Stimulated activated CD4-positive, alpha-beta T cell treated with anti-CD3 and anti-CD28 coated beads, Interleukin-1b, Interleukin-23, amount 100 ng/mL, for 1 hour (primary cell): ENCODE measurements at places on chromosomes 1 and 21.

DNA sequence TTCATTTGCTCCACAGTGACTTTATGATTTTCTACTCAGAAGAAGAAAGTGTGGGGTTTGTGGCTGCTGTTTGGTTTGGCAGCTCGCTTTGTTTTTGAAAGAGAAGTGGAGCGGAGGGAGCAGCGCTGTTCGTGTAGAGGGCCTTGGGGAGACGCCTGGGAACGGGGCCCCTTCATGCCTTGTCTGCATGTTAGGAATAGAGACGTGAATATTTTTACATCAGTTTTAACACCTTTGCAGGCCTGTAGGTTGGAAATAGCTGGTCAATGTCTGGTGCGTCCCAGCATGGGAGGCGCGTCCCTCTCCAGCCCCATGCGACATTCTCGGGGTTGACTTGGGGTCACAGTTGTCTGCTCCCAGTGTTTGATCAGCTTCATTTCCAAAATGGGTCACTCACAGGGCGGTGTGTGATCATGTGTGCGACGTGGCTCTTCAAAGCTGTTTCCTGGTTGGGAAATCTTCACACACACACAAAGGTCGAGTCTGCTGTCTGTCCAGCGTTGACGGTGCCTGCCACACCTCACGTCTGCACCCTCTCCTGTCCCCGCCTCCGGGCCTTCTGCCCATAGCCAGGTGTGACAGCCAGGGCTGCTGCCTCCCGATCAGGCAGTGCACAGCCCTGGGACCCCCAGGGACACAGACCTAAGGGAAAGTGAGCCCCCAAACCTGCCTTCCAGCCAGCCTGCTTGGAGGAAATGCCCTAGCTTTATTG is 149.2 kb downstream of the PSMG1 start:
- no peak for DNase-seq

GRCh38 chr1:58883037-58883887 is 99.4 kb upstream of the JUN start:
- no peak for DNase-seq

DNA sequence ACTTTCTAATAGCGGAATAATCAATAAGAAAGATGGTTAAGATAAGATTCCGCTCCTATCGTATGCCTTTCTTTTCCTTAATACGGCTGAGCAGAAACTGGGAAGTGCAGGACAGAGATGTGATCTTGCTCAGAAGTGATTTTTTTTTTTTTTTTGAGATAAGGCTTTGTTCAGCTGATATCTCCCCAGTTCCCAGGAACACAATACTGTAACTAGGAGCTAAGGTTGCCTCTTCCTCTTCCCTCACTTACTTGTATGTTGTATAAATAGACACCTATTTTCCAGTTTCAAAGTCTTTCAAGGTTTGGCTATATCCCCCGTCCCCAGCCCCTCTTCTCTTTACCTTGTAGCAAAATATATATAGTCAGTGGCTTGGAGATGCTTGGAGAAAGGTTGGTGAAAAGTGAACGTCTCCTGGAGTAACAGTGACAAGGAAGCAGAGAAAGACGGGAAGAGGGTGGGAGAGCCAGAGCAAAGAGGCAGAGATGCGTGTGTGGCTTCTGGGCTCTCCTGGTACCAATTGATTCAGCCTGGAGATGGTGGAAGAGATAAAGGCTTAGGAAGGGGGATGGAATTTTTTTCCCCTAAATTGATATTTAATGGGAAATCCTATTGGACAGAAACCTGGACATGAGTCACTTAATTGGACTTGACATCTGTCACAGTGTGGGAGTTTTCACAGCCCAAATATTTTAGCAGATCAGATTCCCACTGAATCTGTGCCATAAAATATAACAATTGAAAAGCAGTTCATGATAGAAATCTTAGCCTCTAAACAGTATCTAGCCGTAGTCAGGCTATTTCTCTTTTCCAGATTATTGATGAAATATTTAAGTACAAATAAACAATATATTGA is at the start of gene NHLH2:
TSS of gene NHLH2 (minus strand) at position 522 of the 856 bp plus-strand sequence. CDS start 2,754 bp downstream, outside the sequence.
- DNase-seq: no peak

DNA sequence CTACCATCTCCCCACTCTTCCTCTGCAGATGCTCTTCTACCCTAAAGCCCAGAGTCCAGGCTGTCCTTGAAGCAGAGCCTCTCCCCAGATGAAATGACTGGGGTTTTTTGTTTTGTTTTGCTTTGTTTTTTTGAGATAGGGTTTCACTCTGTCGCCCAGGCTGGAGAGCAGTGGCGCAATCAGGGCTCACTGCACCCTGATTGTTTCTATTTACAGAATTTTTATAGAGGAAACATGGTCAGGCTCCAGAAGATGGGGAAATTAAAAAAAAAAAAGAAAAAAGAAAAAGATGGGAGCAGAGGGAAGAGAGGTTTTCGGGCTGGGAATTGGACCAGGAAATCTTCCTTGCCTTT is 43.7 kb upstream of the ZNF281 start:
- DNase-seq: no peak

GRCh38 chr1:18861590-18861989 is 2.1 kb upstream of the TAS1R2 start:
- no peak for DNase-seq

GRCh38 chr1:8297245-8297644 is 20.7 kb upstream of the SLC45A1 start:
- DNase-seq: no peak

GRCh38 chr1:30185809-30186208 is 537.6 kb downstream of the MATN1 start:
- no peak for DNase-seq

- no peak for DNase-seq
These were observed 24.5 kb upstream of the SLC26A9 start for GRCh38 chr1:205967554-205968335.

GRCh38 chr1:178399177-178399728 is 97.5 kb downstream of the CLEC20A start:
- no peak for DNase-seq

DNA sequence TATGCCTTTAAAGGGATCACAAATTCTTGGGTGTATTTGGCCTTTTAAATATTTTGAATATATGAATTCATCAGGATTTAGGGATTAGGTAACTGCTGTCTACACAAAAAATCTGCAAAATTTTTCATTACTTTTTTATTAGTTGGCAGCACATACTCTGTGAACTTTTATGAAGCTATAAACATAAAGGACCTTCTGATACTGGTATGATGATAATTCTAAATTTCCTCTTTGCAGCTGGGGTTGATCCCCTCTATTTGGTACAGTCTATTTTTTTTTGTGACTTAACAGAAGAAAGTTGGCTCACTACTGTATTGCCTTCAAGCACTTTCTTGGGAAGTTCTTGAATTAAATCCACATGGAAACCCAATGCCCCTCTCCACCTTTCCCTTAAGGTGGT is 416.1 kb downstream of the LMO4 start:
- no peak for DNase-seq

- DNase-seq: no peak
These were observed 82.6 kb upstream of the CCDC190 start for GRCh38 chr1:162943622-162944021.

- DNase-seq: no peak
These were observed 54.1 kb downstream of the B3GALT5 start for GRCh38 chr21:39666681-39667315.

- no peak for DNase-seq
These were observed 35.2 kb downstream of the SLC45A1 start for GRCh38 chr1:8352886-8353785.

GRCh38 chr1:193520472-193520871 is 334.1 kb upstream of the B3GALT2 start:
- no peak for DNase-seq

DNA sequence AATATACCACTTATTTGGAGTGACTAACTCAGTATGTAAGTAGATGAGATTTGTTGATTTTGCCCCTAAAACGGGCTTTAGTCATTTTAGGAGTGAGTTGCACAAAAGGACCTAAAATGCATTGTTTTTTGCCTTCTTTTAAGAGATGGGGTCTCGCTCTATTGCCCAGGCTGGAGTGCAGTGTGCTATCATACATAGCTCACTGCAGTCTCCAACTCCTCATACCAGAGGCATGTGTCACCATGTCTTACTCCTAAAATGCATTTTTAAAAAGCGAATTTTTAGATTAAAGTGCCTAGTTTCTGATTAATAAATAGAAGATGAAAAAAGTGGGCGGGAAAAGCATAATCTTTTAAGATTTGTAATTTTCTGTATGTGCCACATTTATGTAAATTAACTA is 11.5 kb upstream of the NEXN start:
- DNase-seq: no peak

DNA sequence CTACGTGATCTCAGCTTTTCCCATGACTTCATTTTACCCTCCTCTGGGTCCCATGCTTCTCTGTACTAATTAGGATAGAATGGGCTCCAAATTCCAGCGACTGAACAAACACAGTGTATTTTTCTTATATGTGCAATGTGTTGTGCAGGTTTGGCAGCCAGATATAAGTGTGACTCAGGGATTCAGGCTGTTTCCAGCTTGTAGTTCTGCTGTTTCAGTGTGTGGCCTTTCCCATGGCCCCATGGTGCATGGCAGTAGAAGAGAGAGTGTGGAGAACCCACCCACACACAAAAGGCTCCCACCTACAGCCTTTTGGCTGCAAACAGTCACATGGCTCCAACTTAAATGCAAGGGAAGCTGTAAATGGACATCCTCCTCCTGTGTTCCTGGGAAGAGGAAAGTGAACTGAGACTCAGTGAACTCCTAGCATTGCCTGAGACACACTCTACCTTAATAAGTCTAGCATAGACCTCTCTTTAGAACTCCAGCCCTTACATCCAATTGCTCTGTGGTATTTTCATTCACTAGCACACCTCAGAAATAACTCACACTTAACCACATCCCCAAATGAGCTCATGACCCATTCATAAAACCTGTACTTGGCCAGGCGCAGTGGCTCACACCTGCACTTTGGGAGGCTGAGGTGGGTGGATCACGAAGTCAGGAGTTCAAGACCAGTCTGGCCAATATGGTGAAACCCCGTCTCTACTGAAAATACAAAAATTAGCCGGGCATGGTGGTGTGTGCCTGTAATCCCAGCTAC is 58.7 kb downstream of the KIAA0040 start:
- no peak for DNase-seq

GRCh38 chr1:166822385-166822784 is 16.9 kb upstream of the POGK start:
- DNase-seq: no peak

DNA sequence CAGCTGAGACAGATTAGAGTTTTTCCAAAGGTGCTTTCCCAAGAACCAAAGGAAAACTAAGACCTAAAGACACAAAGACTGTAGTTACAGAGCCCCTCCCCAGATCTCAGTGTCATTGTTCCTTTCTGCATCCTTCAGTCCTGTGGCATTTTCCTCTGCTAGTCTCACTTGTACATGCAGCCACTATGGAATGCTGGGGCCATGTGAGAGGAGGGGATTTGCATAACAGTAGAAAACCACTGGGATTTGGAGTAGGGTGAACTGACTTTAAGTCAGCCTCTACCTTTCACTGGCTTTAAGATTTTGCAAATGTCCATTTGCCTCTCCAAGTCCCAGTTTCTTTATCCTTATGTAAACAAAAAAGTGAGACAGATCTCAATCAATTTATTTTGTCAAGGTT is 119.4 kb upstream of the F3 start:
- DNase-seq: no peak

DNA sequence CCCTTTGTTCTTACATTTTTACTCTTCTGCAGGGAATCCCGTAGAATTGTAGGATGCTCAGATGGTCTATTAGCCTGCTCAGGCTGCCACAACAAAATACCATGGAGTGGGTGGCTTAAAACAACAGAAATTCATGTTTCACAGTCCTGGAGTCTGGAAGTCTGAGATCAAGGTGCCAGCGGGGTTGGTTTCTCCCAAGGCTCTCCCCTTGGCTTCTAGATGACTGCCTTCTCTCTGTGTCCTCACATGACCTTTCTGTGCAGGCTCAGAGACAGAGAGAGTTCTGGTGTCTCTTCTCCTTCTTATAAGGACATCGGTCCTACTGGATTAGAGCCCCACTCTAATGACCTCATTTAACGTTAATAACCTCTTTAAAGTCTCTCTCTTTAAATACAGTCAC is 41.7 kb downstream of the HUNK start:
- no peak for DNase-seq

- DNase-seq: no peak
These were observed 11.2 kb downstream of the TMEM9 start for GRCh38 chr1:201142849-201143725.

- DNase-seq: no peak
These were observed 583.0 kb upstream of the PKN2 start for GRCh38 chr1:88101041-88101440.

GRCh38 chr1:219041141-219041540 is 132.5 kb upstream of the LYPLAL1 start:
- no peak for DNase-seq

GRCh38 chr1:104702731-104703130 is 953.0 kb downstream of the AMY1C start:
- DNase-seq: no peak

DNA sequence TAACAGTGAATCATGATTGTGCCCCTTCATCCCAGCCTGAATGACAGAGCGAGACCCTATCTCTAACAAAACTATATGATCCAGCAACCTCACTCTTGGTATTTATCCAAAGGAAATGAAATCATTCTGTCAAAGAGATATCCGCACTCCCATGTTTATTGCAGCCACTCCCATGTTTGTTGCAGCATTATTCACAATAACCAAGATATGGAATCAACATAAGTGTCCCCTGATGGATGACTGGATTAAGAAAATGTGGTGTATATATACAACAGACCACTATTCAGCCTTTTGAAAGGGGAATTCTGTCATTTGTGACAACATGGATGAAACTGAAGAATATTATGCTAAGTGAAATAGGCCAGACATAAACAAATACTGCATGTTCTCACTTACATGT is 44.4 kb downstream of the TRMT1L start:
- no peak for DNase-seq

- DNase-seq: no peak
These were observed 187.2 kb downstream of the NFIA start for GRCh38 chr1:61269602-61270001.

- no peak for DNase-seq
These were observed 204.7 kb downstream of the MATN1 start for GRCh38 chr1:30518696-30519095.

DNA sequence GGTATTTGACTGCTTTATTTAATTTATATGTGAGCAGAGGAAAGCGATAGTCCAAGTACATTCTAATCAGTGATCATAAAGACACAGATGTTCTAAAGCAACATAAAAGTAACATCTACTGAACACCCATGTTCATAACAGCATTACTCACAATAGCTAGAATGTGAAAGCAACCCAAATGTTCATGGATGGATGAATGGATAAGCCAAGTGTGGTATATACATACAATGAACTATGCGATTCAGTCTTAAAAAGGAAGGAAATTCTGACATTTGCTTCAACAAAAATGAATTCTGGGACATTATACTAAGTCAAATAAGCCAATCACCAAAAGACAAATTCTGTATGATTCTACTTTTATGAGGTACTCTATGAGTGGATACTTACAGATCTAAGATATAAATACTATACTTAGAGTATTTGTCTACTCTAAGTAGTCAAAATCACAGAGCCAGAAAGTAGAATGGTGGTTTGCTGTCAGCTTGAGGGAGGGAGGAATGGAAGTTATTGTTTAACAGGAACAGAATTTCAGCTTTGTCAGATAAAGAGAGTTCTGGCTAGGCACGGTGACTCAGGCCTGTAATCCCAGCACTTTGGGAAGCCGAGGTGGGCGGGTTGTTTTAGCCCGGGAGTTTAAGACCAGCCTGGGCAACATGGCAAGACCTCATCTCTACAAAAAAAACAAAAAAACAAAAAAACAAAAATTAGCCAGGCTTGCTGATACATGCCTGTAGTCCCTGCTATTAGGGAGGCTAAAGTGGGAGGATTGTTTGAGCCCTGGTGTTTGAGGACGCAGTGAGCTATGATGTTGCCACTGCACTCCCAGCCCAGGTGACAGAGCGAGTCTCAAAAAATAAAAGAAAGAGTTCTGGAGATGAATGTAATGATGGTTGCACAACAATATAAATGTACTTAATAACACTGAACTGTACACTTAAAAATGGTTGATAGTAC is 79.7 kb upstream of the ARHGAP29 start:
- DNase-seq: no peak

- DNase-seq: no peak
These were observed 82.1 kb upstream of the F3 start for GRCh38 chr1:94623560-94624148.
